ENCODE measurements at places on chromosomes 16 and 17. TPM values are rescaled to one million over a fixed set of nuclear protein-coding genes. Genes with fewer than 3 reads are reported as not detected.

DNA sequence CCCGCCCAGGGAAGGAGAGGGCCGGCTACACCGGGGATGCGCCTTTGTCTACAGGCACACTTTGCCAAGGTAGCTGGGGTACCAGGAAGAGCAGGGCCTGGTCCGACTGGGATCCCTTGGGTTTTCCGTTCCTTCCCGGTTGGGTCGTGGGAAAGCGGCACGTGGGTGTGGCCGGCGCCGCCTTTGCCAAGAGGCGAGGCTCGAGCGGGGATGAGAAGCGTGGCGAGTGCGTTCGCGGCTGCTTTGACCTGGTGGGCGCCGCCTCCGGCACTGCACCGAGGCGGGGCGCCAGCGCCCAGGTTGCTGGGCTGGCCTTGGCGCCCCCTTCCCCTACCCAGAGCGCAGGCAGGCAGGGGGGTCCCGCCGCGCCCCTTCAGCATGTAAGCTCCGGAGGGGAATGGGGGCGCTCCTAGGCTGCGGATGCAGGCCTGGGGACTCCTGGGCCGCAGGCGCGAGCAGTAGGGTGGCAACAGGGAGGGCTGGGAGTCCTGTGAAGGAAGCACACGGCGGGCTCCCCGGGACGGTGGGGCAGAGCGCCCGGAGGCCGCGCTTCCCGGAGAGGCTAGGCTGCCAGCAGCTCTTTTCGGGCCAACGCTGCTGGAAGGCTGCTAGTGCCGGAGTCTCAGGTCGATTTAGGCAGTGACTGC is 2.0 kb downstream of the HAS3 start:
- DNase-seq = no peak

NEURL4 gene
- 30.6 TPM for polyA plus RNA-seq

DNA sequence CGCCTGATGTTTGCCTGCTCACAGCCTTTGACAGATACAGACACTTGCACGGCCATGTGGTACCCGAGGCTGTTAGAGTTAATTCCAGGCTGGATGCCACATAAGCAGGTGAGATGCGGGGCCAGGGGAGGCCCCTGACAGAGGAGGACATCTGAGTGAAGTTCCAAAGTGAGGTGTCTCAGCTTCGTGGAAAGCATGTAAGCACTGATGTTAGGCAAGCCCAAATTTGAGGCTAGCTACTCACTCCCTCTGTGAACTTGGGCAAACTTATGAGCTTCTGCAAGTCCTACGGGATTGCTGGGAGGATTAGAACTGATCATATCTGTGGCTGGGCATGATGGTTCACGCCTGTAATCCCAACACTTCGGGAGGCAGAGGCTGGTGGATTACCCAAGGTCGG is 39.3 kb upstream of the MARCHF10 start:
- DNase-seq = no peak

MT1E gene
- polyA plus RNA-seq = 23.9 TPM

DNA sequence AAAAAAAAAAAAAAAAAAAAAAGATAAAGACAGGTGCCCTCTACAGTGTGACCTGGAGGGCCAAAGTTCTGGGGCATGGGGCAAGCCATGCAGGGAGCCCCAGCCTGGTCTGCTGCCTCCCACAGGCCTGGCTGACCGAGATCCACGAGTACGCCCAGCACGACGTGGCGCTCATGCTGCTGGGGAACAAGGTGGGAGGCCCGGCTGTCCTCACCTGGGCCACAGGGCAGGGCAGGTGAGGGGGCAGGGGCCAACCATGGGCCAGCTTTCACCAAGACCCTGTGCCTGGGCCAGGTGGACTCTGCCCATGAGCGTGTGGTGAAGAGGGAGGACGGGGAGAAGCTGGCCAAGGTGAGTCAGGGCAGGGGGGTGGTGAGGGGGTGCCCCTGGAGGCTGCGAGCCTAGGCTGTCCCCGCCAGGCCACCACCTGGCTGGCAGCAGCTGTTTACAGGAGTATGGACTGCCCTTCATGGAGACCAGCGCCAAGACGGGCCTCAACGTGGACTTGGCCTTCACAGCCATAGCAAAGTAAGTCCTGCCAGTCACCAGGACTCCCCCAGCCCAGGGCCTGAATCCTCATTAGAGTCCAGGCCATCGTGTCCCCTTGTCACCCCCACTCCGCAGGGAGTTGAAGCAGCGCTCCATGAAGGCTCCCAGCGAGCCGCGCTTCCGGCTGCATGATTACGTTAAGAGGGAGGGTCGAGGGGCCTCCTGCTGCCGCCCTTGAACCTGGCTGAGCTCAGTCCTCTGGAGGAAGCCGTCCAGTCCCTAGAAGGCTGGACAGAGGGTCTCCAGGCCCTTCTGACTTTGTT is 2.7 kb upstream of the TRAF7 start:
- DNase-seq = no peak

- DNase-seq = no peak
Measured at GRCh38 chr17:49725452-49726130, 17.8 kb upstream of the SLC35B1 start.
